Esophagus muscularis mucosa (tissue), 4 donors: ENCODE measurements at places on chromosomes 11 and 22. TPM values are rescaled to one million over a fixed set of nuclear protein-coding genes. Genes with fewer than 3 reads are reported as not detected.

DNA sequence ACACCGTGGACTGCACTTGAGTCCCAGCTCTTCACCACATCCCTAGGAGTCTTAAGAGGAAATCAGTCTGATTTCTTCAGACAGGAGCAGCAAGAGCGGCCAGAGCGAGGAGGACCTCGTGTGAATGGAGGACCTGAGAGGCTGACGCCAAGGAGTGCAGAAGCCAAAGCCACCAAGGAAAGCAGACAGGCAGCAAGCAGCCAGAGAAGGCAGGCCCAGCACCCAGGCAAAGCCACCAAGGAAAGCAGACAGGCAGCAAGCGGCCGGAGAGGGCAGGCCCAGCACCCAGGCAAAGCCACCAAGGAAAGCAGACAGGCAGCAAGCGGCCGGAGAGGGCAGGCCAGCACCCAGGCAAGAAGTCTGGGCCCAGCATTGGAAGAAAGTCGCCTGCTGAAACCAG is 11.8 kb downstream of the CYB561A3 start:
- no peak for DNase-seq

GRCh38 chr11:45655347-45655756 is 10.1 kb downstream of the CHST1 start:
- DNase-seq: no peak

GRCh38 chr11:60230681-60231080 is 12.3 kb downstream of the MS4A4E start:
- no peak for DNase-seq

DNA sequence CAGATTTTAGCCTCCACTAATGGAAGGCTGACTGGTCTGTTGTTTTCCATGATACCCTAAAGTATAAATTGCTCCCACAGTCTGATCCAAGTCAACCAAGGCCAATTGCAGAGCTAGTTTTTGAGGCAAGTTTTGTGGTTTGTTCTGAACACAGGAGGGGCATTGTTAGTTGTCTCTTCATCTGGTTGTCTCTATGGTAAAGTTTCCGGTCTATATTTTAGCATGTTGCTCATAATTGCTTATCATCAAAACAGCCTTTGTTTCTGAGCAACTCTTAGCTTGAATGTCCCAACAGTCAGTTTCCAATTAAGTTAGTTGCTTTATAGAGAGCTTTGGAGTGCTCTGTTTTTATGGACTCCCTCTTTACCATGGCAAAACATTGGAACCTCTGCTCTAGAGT is 217.6 kb upstream of the CARD18 start:
- DNase-seq: no peak

GRCh38 chr11:1780700-1781592 is 17.2 kb upstream of the CTSD start:
- DNase-seq: no peak

DNA sequence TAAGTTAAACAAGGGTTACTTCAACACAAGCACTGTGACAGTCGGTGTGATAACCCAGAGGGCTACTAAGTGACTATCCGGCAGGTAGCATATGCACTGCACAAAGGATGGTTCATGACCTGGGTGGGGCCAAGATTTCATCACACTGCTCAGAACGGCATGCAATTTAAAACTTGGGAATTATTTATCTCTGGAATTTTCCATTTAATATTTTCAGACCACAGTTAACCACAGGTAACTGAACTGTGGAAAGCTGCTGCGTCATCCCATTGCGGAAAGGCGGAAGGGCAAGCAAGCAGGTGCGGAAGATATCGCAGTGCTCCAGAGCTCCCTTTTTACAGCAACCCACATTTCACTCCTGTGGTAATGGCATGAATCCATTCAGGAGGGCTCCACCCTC is 540.8 kb downstream of the INSC start:
- DNase-seq: no peak

DNA sequence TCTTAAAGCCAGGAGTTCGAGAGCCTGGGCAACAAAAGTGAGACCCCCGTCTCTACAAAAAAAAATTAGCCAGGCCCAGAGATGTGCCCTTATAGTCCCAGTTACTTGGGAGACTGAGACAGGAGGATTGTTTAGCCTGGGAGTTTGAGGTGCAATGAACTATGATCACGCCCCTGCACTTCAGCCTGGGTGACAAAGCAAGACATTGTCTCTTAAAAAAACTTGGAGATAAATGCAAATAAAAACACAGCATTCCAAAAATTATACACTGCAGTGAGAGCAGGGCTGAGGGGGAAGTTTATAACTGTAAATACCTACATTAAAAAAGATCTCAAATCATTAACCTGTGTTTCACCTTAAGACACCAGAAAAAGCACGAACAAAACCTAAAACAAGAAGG is 22.1 kb downstream of the AP2A2 start:
- DNase-seq: no peak

- no peak for DNase-seq
Measured at GRCh38 chr11:65210361-65210731, 28.6 kb downstream of the CAPN1 start.

DNA sequence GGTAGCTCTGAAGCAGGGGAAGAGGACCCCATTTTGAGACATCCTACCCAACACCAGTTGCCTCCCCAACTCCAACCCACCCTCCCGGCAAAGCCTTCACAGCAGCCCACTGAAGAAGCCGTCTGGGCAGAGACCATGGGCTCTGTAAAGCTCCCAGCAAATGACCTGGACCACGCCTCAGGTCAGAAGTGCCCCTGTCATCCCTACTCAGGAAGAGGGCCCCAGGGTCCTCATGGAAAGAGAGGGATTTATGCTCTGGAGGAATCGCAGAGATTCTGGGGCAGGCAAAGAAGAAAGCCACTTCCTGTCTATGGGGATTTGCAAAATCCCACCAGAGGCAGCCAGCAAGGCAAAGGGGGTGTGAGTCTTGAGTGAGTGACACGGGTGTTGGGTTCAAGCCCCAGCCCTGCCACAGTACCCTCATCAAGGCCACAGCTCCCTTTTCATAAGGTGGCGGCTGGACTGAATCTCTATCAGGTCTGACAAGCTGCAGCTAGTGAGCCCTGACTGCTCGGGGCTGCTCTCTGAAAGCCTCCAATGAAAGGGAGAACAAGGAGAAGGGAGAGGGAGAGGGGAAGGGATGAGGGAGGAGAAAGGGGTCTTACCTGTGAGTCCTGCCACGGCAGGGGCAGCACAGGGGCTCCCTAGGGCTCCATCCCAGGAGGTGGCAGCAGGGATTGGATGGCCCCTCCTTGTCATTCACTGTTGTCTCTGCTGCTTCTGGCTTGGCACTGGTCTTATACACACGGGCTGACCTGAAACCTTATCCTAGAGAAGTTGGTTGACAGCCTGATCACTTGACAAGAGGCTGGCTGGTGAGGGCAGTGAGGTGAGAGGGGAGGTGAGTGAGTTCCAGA is at the start of gene UCP3:
UCP3 (minus strand) TSS at position 713 of the 857 bp plus-strand sequence. CDS start 2,043 bp downstream, outside the sequence.
- no peak for DNase-seq

GRCh38 chr11:11937433-11937832 is 71.0 kb downstream of the DKK3 start:
- DNase-seq: no peak

UBE4A gene
- 40.8 TPM for total RNA-seq

CDC45 gene
- not detected for total RNA-seq

GRCh38 chr11:68999093-68999747 is 13.8 kb downstream of the MRGPRF start:
- no peak for DNase-seq

C11orf91 gene
- total RNA-seq: not detected

ESRRA gene
- 63.5 TPM for total RNA-seq

OR52H1 gene
- not detected for total RNA-seq
